ENCODE measurements at places on chromosomes 1 and 21.

- DNase-seq: peak; percentile 31
Measured at GRCh38 chr1:55217226-55217986, 2.2 kb upstream of the USP24 start.

- DNase-seq: no peak
Measured at GRCh38 chr21:31459457-31459856, 115.4 kb upstream of the TIAM1 start.

GRCh38 chr1:227899820-227900449 is 47.8 kb downstream of the WNT9A start:
- DNase-seq: no peak

GRCh38 chr1:50566405-50566804 is 143.2 kb upstream of the DMRTA2 start:
- no peak for DNase-seq

DNA sequence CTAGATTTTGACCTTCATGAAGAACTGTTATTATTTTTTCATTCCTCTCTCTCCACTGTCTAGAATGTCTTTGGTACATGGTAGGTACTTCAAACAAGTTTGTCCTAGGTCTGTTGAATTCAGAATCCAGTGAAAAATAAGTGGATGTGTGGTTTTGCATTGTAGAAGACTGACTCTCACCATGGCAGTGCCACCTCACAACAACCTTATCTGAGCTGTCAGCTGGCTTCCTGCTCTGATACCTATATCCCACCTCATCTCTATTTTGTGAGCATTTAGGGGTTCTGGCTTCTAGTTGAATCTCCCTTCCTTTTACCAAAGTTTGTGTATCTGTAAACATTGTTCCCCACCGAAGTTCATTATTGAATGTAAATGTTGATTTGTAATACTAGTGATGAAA is 9.1 kb downstream of the SWT1 start:
- peak; percentile 62 for DNase-seq

GRCh38 chr1:46487818-46488218 is 1.8 kb upstream of the DMBX1 start:
- peak; percentile 37 for DNase-seq

GRCh38 chr1:155169541-155169940 is 3.6 kb downstream of the KRTCAP2 start:
- no peak for DNase-seq

- DNase-seq: no peak
Measured at GRCh38 chr1:206702803-206703202, 18.1 kb downstream of the MAPKAPK2 start.

DNA sequence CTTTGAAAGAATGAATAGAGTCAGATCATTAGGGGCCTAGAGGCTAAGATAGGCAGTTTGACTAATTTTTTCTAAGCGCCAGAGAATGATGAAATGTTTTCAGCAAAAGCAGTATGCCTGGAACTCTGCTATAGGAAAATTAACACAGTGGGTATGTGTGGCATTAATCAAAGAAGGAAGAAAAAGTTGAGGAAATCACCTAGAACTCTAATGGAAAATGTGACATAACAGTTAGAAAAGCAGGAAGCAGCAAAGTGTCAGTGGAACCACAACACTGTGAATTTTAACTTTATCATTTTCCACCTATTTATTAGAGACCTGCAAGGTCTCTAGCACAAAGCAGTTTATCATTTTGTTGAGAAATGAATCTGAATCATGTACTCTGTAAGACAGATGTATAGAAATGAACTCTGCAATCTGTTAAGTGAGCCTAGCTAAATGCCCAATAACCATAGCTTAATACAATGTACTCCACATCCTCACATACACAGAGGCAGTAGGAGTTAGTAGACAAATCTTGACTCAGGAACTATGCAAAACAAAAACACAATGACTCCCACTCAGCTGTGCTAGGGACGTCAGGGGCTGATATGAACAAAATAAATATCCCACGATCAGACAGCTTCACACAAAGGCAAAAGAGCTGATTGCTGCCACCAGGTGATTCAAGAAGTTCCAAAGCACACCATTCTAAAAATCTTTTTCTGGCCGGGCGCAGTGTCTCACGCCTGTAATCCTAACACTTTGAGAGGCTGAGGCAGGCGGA is 500.7 kb upstream of the NFIA start:
- no peak for DNase-seq

DNA sequence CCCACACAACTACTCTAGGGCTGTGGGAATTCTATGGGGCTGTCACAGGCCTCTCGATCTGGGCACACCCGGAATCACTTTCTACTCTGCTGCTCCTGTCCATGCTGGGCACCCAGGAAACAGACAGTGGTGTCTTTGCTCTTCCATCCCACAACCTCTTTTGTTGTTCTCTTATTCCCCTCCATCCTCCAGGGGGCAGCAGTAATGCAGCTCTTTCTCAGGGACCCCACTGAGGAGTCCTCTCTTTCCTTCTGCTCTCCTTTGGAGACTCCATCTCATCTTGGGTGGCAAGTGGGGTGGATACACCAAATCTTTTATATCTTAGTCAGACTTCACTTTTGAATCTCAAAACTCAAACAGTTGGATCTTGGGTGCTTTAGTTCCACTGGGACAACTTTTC is 206.3 kb downstream of the HS2ST1 start:
- DNase-seq: no peak

- no peak for DNase-seq
Measured at GRCh38 chr1:10705953-10706352, 90.5 kb downstream of the CASZ1 start.

DNA sequence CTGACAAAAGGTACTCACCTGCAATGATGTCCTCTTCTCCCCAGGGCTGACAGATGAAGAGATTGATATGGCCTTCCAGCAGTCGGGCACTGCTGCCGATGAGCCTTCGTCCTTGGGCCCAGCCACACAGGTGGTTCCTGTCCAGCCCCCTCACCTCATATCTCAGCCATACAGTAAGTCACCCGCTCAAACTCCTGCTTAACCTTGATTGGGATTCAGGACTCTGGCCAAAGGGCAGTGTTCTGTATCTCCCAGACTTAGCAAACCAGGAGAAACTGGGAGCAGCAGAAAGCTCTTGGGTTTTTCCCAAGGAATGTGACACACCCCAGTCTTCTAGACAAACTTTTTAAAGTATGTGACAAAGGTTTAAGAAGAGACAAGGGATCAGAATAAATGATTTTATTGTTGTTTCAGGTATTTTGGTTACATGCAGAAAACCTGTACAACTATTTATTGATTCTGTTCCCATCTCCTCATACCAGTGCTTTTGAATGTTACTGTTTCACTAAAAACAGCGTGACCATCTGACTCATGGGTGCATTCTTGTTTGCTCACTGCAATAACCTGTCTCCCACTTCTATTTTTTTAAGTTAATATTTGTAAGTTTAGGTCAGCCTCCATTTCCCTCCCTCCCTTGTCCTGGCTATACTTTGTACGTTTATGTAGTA is 124.6 kb downstream of the PEX14 start:
- no peak for DNase-seq

DNA sequence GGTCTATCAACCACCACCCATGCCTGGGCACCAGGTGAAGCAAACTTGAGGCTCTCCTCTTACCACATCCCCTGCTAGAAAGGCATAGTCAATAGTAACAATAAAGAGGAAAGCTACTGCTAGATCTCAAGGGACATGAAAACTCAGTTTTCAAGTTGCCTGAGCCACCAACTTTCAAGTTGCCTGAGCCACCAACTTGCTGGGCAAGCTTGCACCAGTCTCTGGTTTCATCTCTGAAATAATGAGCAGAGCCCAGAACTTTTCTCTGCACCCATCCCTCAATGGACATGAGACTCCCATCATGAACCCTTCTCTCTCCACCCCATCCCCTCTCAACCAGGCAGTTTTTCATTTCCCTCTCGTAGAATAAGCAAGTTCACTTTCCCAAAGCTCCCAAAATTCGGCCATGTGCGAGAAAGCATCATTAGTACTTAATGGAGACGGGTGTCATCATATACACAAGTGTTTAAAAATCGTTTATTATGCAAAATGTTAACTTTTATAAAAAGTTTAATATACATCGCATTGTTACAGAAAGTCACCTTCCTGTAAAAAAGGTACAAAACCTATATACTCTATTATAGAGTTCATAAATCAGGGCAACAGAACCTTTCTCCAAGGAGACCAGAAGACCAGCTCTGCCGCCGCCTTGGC is 1.7 kb downstream of the ID3 start:
- no peak for DNase-seq

DNA sequence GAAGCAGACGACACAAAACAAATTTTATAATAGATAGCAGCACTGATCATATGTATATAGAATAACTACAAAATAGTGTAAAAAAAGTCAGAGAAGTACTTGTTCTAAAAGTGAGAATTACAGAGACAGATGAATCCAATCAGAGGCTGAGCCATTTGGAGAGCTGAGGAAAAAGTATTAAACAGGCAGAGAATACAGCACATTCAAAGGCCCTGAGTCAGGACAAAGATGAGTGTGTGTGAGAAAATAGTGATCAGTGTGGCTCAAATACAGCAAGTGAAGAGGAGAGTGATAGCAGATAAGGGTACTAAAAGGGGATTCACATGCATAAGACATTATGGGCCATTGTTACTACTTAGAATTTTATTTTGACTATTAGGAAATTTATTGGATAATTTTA is 430.6 kb upstream of the BRINP3 start:
- no peak for DNase-seq

- no peak for DNase-seq
Measured at GRCh38 chr1:28577738-28578536, 14.1 kb upstream of the RAB42 start.

- DNase-seq: no peak
Measured at GRCh38 chr1:8314346-8315280, 3.3 kb upstream of the SLC45A1 start.

GRCh38 chr1:175471039-175471800 is 272.2 kb downstream of the TNR start:
- no peak for DNase-seq

DNA sequence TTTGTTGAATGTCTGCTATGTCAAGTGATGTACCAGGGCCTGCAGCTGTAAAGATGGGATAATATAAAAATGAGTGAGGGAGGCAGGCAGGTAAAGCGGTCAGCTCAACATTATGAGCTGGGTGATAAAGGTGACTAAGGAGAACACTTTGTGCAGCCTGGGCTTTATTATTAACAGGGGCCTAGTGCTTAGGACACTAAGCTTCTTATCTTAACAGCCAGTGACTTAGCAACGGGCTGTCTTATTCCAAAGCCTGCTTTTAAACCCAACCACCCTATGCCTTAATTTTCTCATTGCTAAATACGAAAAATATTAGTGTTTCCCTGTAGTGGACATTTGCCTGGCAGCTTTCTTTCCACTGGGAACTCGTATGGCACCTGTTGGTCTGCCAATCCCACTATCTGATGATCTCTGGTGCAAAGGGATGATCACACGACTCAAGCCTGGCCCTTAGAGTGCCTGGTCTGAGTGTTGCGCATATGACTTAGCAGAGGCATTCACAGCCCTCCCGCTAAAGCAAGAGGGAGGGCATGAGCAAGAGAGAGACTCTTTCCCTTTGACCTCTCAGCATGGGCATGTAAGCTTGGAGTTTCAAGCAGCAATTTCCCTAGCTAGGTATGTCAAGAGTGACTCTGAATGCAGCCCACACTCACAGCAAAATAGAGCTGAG is 98.6 kb upstream of the PAPPA2 start:
- no peak for DNase-seq

DNA sequence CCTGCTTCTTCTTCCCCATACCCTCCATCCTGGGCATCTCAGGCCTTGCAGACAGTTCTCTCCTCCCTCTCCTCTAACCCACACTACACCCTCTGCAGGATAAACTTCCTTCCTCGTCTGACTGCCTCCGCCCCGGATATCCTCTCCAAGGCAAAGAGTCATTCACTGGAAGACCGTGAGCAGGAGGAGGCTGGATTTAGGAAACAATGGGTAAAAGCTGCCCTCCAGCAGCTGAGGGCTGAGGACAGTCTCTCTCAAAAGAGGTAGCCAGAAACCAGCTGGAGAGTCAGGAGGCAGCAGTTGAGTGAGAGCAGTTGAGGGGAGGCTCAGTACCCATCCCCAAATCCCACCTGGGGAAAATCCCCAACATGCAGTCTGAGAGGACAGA is 1.4 kb downstream of the CSRP1 start:
- no peak for DNase-seq

GRCh38 chr1:209787551-209787950 is 3.2 kb upstream of the C1orf74 start:
- DNase-seq: no peak
